Cerebellar nuclear complex (tissue), 1 donor: ENCODE measurements at places on chromosomes 3 and 15.

GRCh38 chr3:165206454-165207266 is 10.5 kb upstream of the SLITRK3 start:
- DNase-seq: no peak

DNA sequence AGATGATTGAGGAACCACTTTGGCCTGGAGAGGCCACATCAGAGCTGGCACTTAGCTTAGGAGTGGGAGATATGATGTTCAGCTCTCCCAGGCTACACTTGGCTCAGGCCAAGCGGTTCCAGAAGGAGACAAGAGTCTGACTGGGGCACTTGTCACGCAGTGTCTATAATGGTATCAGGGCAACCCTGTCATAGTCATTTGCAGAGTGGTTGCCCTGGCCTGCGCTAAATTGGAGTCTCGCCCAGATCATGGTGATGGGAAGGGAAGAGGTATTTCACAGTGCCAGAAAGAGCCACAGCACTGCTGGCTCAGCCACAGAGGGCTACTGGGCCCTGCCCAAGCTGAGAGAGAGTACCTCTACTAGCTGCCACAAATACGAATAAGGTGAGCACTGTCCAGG is 186.9 kb upstream of the CRBN start:
- no peak for DNase-seq

DNA sequence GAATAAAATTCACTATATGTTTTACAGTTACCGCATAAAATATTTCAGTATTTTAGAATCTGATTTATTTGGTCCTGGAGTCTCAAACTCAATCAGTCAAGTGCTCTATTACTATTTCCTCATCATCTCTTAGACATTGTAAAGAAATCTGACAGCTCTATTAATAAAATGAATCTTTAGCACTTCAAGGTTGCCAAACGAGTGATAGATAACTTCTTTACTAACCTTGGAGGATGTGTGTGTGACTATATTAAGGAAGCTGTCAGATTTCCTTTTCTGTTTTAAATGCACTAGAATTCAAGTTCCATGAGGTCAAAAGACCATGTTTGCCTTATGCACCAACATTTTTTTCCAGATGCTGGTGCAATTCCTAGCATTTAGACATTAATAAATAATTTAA is 389.8 kb upstream of the AZI2 start:
- no peak for DNase-seq

- DNase-seq: no peak
These were observed 130.3 kb downstream of the SLCO3A1 start for GRCh38 chr15:91983729-91984340.
